ENCODE measurements at places on chromosomes 1 and 21. TPM values are rescaled to one million over a fixed set of nuclear protein-coding genes. Genes with fewer than 3 reads are reported as not detected.

The SAMD11 gene
- total RNA-seq: 4.6 TPM

The KIF21B gene
- 2.0 TPM for total RNA-seq

The AIRE gene
- not detected for total RNA-seq

The MTARC1 gene
- total RNA-seq: under 0.01 TPM

The AKR1A1 gene
- 113 TPM for total RNA-seq

The ZSCAN20 gene
- 8.4 TPM for total RNA-seq
